ENCODE measurements at places on chromosomes 6 and 20. TPM values are rescaled to one million over a fixed set of nuclear protein-coding genes. Genes with fewer than 3 reads are reported as not detected.

HUS1B gene
- 0.17 TPM for polyA plus RNA-seq

MUC22 gene
- polyA plus RNA-seq, result not detected

NKX2-4 gene
- not detected for polyA plus RNA-seq

DNA sequence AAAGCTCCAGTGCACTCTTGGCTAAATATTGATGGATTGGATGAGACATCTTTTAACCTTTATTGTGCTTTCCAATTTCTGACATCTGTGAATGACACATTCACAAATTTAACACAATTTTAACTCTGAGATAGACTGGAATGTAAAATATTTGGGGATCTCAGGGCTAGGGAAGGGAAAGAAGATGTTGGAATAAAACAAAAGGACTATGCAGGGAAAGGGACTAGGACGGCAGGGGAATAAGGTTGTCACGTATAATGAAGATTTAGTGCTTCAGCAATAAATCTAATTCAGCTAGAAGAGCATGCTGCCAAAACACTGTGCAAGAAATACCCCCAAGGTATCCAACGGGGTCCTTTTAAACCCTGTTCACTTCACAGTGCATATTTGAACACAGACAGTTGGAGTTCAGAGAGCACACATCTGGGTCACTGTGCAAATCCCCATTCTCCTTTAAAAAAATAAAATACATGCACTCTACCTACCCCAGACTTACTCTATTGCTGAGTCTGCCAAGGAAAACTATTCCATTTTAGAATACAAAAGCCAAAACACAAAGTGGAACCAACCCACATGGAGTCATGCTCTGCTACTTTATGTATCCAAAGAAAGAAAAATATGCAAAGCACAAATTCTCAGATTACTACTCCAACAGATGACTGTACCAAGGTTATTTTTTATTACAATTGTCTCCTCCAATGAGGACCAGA, 151.0 kb upstream of the RSPO3 start:
- DNase-seq, result no peak

DNA sequence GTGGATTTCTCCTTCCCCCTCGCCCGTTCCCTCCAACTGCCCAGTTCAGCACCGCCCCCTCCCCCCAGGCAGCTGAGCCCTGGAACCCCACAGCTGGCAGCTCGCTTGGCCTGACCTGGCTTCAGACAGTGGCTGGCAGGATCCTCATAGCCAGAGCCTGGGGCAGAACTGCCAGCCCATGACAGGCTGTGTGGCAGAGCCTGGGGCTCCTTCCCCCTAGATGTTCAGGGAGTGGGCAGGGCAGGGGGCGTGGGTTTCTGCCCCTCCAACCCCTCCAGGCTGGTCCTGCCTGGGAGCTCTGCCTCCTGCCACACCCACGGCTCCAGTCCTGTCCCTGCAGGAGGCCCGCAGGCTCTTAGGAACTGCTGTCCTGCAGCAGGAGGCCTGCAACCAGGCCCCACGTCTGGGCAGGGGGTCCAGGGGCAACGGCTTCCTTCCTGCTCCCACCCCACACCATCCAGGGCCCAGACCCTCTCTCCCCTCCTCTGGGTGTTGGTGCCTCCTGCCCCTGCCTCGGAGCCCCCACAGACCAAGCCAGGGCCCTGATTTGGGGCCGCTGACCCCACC, 9.6 kb upstream of the KCNQ2 start:
- no peak for DNase-seq

DNA sequence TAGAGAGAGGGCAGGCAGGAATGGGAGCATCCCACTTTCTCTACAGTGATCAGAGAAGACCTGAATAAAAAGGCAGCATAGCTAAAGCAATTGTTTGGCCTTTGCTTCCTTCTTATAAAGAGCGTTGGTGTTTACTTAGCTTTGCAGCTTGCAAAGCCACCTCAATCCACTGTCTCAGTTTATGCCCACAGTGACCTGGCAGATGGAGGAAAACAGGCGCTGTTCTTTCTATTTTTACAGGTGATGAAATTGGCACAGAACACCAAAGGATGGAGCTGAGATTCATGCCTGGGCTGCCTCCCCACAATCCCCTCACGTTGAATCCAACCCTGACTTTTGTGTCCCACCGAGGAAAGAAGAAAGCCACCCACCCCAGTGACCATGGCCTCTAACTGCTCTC, 130.5 kb downstream of the TTLL2 start:
- no peak for DNase-seq

GRCh38 chr6:87671555-87672029, 30.4 kb downstream of the AKIRIN2 start:
- DNase-seq, result no peak
